ENCODE measurements at places on chromosomes 12 and 14.

GRCh38 chr12:116484807-116485206 lies 74.4 kb upstream of the MAP1LC3B2 start:
- no peak for DNase-seq

DNA sequence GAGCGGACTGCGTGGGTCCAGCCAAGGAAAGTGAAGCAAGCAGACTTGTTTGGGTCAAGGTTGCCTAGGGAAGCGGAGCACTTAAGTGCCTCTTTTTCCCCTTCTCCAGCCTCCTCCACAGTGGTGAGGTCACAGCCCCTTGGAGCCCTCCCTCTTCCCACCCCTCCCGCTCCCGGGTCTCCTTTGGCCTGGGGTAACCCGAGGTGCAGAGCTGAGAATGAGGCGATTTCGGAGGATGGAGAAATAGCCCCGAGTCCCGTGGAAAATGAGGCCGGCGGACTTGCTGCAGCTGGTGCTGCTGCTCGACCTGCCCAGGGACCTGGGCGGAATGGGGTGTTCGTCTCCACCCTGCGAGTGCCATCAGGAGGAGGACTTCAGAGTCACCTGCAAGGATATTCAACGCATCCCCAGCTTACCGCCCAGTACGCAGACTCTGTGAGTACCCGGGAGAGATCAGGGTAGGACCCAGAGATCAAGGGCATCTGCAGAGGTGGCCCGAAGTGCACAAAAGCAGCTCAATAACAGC lies at the start of gene TSHR:
TSHR (plus strand) TSS at position 206 of the 526 bp plus-strand sequence; CDS start at position 266, 60 bp downstream.
- no peak for DNase-seq

DNA sequence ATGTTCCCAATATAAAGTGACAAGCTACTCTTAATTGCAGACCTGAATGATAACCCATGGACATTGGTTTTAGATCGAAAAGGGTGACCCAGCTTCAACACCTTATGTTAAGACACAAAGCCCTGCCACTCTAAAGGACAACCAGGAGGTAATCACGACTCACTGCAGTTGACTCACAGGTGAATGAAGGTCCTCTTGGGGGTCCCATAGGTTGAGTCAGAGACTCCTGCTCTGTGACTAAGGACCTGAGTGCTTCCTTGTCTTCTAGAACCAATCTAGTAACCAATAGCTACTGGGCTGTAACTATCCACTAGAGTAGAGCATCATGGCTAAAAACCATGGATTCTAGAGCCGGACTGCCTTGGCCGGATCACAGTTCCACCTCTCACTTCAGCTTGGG lies 73.8 kb downstream of the KCNK10 start:
- no peak for DNase-seq

- no peak for DNase-seq
Observed at GRCh38 chr14:98133806-98134205, 1138.2 kb downstream of the BCL11B start.

DNA sequence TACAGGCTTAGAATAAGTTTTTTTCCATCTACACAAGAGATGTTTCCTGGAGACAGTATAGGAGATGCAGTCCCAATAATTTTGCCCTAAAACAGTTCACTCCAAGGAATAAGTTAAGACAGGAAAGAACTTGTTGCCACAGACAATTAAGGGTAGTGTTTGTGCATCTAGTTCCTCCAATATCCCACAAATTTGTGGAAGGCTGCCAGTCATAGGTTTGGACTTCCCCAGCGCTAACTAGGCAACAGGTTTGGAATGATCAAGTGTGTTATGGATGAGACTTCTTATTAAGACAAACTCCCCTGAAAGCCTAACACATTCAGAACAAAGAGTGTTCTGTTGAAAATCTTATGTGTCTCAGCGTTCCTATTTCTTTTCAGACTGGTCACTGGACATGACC lies 611.0 kb downstream of the CCER1 start:
- DNase-seq: no peak

DNA sequence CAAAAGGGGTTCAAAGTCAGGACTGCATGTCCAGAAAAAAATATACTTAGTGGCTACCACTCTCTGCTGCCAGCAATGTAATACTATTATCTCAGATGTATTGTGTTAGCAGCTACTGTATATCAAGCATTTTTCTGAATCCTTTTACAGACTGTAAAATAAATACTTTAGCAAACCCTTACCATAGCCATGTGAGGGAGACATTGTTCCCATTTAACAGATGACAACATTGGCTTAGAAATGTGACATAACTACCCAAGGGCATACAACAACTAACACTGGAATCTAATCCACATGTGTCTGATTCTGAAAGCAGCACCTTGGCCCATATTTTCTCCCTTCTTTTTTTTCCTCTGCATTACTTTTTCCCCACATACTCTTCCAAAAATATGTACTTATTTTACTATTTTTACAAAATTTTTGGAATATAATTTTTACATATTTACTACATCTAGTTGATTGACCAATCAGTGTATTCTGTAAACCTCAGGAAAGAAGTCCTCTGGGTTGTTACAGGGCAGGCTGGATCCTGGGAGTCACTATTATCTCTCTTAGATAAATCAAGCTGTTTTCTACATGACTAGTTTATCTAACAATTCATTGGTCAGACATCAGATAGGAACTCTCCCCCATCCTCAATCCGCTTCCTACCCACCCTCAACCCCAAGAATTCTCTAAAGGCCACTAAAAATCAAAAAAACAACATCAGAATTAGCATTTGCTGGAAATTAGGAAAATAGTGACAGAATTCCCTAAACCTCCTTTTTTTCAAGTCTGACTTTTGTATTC lies 154.1 kb downstream of the BTG1 start:
- DNase-seq: no peak

DNA sequence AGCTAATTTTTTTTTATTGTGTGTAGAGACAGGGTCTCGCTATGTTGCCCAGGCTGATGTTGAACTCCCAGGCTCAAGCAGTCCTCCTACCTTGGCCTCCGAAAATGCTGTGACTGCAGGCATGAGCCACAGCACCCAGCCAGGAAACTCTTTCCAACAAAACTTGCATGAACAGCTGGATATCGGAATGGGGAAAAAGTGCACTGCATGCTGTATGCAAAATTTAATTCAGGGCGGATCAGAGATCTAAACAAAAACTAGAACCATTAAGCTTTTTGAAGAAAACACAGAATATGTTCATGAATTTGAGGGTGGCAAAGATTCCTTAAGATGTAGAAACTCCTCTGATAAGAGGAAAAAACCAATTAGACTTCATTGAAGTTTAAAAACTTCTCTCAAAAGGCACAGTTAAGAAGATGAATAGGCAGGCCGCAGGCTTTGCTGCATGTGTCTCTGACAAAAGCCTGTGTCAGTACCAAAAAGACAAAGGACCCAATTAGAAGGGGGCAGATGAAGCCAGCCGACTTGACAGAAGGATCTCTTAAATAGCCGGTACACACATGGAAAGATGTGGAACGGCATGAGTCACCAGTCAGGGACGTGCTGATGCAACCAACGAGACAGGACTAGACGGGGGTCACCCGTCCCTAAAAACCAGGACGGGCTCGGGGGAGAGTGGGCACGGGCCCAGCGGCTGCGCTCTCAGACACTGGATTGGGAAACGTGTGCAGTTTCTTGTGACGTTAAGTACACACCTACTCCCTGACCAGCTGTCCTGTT lies 34.8 kb upstream of the MMP17 start:
- DNase-seq: no peak

- no peak for DNase-seq
Observed at GRCh38 chr14:22689199-22689598, 45.0 kb upstream of the OR6J1 start.

- no peak for DNase-seq
Observed at GRCh38 chr12:9702255-9702654, 30.6 kb downstream of the CLECL1 start.

DNA sequence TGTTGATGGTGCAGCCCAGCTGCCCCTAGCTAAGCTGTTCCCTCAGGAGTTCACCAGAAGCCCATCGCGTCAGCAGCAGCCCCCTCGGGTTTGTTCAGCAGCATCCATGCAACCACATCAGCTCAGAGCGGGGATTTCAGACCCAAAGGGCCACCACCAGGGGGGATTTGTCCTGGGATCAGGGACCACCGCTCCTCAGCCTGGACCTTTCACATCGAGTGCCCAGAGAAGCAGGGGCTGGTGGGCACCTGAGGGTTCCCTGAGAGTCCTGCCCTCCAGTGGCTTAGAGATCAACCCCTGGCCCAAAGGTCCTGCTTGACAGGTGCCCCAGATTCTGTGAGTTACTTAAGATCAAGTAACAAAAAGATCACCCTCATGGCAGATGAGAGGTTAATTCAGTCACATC lies 65.9 kb upstream of the C14orf180 start:
- DNase-seq: no peak

GRCh38 chr12:45729233-45730083 lies at the start of gene ARID2:
ARID2 (plus strand) TSS chr12:45729706; CDS start chr12:45729837, 131 bp downstream.
- DNase-seq: peak; percentile 53

DNA sequence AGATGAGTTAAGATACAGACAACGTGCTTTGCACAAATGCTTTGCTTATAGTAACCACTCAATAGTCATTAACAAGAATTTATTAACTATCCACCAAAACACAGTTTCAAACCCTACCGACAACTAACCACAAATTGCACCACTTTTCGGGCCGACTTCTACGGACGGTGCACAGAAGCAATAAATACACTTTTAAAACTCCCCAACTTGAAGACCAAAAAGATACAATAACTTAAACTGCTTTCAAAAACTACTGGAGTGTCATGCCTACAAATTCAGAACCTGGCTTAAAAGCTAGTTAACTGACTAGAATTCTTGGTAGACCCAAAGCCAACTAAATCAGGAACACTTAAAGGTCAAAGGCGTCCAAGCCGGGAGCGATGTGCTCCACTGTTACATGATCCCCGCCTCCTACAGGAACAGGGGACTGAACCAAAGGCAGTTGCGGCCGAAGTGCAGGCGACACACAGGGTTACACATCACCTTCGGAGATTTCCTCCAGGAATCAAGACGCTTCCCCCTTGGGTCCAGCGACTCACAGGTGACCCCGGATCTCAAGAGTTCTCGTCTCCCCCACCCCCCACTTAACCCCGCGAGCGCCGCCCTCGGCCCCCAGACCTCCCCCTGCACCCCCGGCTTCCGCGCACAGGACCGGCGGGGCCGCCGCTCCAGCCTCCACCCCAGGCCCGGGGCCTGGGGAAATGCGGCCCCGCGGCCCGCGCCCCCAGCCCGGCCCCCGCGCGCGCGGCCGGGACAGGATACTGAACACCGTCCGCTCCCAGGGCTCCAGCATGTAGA lies 507 bp downstream of the SPTSSA start:
- no peak for DNase-seq

- no peak for DNase-seq
Observed at GRCh38 chr12:108313241-108313605, 25.9 kb downstream of the CMKLR1 start.

DNA sequence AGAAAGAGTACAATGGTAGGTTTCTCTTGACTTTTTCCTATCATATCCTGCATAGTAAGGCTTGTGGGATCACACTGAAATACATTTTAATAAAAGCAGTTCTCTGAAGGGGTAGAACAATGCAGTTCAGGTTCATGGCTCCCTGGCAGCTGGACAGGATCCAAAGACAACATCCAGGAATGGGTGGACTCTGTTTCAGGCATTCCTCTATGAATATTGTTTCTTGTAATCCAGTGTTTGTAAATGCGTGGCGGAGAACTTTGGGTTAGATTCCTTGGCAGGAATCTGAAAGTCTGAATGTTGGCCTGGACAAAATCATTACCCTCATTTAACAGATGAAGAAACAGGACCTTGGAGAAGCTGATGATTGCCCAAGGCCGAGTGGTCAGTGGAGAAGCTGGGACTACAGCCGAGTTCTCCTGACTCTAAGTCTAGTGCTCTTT lies 43.5 kb downstream of the SYNE2 start:
- no peak for DNase-seq

GRCh38 chr12:49345051-49345824 lies 1.4 kb upstream of the DNAJC22 start:
- DNase-seq: no peak

DNA sequence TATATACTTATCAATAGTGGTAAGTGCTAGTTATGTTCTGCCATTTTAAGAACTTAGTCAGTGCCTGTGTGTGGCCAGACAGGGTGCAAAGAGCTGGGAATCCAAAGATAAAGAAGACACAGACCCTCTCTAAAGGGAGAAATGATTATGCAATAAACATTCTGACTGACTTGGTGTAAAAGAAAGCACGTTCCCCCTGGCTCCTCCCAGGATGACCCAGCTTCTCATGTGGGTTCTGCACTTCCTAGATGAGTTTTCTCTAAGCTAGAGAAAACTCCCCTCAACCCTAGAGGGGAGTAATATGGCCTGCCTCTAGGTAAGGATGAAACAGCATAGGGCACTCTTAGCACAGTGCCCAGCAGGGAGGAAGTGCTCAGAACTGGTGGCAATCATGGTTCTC lies 231.2 kb downstream of the VRK1 start:
- DNase-seq: no peak

DNA sequence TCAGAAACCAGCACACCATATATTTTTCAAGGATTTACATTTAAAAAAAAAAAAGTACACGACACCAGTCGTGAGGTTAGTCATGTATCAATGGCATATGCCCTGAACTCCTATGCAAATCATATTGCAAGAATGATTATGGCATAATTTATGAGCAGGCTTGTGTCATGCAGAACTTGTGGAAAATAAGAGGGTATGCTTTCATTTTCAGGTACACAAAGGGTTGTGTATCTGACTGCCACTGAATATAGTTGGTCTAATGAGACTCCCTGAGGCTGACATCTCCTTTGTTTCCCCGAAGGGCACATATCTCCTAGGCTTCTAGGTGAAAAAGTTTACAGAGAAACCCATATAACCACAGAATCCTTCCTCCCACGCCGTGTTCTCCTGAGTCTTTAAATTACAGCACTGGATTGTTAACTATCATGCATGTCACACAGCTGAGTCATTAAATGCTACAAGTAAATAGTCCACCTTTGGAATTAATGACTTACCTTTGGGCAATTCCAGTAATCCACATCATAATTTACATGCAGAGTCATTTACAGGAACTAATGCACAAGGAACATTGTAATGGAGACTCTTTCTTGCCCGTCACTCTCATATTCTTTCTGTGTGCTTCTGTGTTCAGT lies 356.7 kb upstream of the DIO2 start:
- no peak for DNase-seq

GRCh38 chr12:6768990-6769389 lies 2.8 kb downstream of the PTMS start:
- no peak for DNase-seq

DNA sequence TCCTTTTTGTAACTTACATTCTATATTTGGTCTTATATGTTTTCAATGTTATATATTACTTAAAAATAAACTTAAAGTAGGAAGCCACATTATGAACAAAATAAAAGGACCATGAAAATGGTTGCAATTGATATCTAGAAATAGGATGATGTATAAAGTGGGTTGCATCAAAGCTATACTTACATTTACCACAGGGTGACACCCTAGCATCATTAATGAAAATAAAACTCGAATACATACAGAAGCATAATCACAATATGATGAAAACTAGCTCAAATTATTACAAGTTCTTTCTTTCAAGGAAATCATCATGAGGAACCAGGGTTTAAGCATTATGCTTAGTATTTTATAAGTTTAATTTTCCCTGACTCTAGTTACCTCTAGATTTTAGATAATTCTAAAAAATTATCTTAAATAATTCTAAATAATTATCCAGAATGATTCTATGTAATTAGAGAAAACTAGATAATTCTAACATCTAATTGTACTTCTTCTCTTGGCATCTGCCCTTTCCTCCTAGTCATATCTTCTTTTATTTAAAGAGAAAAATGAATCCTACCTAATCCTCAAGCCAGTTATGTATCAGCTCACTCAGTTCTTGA lies 31.2 kb downstream of the TAS2R7 start:
- DNase-seq: no peak

GRCh38 chr14:93011141-93011529 lies 88.2 kb downstream of the CHGA start:
- DNase-seq: no peak

Measured in stimulated activated CD4-positive, alpha-beta T cell treated with anti-CD3 and anti-CD28 coated beads, Interleukin-12 subunit alpha, Interleukin-12 subunit beta, amount 100 ng/mL, for 24 hours (primary cell).